Esophagus squamous epithelium (tissue), 5 donors: ENCODE measurements at places on chromosomes 11 and 22. TPM values are rescaled to one million over a fixed set of nuclear protein-coding genes. Genes with fewer than 3 reads are reported as not detected.

DNA sequence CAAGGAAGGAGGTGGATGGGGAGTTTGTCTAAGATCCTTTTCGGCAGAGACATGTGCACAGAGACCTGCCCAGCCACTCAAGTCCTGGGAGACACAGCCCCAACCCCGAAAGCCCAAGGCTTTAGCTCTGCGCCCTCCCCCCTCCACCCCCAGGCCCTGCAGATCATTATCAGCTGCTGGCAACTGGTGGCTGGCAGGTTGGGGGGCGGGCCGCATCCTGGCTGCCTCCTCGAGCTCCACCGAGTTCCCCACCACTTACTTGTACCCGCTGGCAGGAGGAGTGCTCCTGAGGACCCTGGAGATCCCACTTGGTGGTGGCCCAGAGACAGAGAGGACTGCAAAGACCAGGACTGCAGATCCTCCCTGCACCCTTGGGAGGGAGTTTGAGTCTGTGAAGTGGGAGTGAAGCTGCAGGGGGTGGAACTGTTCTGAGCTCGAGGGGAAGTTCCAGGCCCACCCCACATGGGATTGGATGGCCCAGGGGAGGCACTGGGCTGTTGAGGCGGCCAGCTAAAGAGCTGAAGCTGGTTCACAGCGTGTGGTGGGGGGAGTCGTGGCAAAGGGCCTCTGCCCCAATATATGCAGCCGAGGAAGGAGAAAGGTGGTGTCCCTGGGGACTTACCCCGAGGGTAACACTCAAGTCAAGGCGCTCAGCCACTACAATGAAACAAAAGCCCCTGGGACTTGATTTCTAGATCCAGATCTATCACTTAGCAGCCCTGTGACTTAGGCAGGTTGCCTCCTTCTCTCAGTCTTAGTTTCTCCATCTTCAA lies 19.9 kb upstream of the CCDC86 start:
- no peak for DNase-seq
- no peaks in the 10 kb centered on the region for H3K36me3 ChIP-seq
- no peak overlapping the region for H3K27ac ChIP-seq
- H3K4me1 ChIP-seq, result no peaks in the 10 kb centered on the region
- no peaks in the 10 kb centered on the region for H3K27me3 ChIP-seq

DNA sequence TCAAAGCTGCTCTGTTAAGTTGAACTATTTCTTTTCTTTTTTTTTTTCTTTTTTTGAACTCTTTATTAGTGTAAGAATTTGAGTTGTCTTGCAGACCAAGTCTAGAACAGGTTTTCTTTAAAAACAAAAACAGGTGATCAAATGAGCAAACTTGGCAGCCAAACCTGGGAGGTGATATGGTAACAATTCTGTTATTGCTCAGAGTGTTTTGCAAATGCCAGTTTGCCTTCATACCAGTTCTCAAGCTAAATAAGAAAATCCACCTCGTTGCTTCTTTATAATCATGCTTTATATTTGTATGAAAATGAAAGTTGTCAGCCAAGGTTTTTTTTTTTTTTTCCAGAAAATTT lies 76.9 kb downstream of the DEPDC5 start:
- H3K36me3 ChIP-seq, result peaks cover 4% of the 10 kb centered on the region
- H3K27me3 ChIP-seq, result no peaks in the 10 kb centered on the region
- no peak for DNase-seq
- H3K27ac ChIP-seq, result peak overlapping the region; percentile 76
- no peak overlapping the region for H3K4me3 ChIP-seq

Gene CRACR2B
- total RNA-seq, result 4.5 TPM

Gene TSSK2
- not detected for total RNA-seq

Gene ADAMTS8
- total RNA-seq, result 0.83 TPM

GRCh38 chr11:47511917-47512316 lies 41.0 kb downstream of the CELF1 start:
- no peak overlapping the region for H3K4me3 ChIP-seq
- no peak overlapping the region for H3K27ac ChIP-seq
- no peaks in the 10 kb centered on the region for H3K36me3 ChIP-seq
- H3K4me1 ChIP-seq, result peaks cover 100% of the 10 kb centered on the region
- no peak for DNase-seq

DNA sequence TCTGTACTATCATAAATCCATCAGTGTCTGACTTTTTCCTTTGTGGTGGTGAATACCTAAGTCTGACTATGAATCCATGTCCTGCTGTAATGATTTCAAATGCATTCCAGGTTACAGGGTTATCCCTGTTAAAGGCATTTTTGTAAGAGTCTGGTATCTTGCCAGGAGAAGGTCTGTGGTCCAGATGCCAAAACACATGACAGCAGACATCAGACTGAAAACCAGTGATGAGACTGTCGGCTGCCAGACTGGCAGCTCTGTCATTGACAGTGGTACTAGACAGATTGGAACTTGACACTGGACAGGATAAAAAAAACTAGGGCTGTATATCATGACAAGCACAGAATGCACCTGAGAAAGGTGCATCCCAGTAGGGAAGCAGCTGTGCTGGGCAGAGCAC lies 301.8 kb upstream of the FAT3 start:
- no peak overlapping the region for H3K27ac ChIP-seq
- no peaks in the 10 kb centered on the region for H3K36me3 ChIP-seq
- no peaks in the 10 kb centered on the region for H3K27me3 ChIP-seq
- no peak for DNase-seq
- no peaks in the 10 kb centered on the region for H3K4me1 ChIP-seq

DNA sequence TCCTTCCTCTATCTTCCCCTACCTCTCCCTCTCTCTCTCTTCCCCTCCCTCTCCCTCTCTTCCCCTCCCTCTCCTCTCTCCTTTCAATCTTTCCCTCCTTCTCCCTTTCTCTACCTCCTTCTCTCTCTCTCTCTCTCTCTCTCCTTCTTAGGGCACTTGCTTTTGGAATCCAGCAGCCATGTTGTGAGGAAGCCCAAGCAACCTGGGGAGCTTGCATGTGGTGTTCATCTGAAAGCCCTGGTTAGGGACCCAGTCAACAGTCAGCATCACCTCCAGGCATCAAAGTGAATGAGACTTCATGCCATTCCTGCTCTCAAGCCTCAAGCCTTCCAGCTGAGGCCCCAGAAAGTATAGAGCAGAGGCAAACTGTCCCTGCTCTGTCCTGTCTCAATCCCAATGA lies 65.6 kb upstream of the SHISAL1 start:
- no peak overlapping the region for H3K4me3 ChIP-seq
- DNase-seq, result no peak
- no peak overlapping the region for H3K27ac ChIP-seq
- no peaks in the 10 kb centered on the region for H3K27me3 ChIP-seq
- no peaks in the 10 kb centered on the region for H3K4me1 ChIP-seq

Gene ANAPC15
- total RNA-seq, result 20.1 TPM

DNA sequence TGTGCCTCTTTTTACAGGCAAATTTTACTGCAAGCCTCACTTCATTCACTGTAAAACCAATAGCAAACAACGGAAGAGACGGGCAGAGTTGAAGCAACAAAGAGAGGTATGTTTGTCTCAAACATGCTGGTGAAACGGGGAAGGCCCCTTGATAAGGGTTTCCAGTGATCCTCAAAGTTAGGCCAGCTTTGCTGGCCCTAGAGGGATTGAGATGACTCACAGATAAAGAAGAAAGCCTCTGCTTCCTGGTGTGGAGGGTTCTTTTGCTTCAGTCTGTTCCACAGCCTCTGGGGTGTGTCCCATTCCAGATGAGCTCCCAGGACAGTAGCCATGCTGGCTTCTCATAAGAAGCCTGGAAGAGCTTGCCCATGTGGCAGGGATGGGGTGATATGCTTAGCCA lies 118.9 kb upstream of the PARVA start:
- peaks cover 10% of the 10 kb centered on the region for H3K4me1 ChIP-seq
- H3K27me3 ChIP-seq, result no peaks in the 10 kb centered on the region
- H3K27ac ChIP-seq, result no peak overlapping the region
- no peak for DNase-seq

DNA sequence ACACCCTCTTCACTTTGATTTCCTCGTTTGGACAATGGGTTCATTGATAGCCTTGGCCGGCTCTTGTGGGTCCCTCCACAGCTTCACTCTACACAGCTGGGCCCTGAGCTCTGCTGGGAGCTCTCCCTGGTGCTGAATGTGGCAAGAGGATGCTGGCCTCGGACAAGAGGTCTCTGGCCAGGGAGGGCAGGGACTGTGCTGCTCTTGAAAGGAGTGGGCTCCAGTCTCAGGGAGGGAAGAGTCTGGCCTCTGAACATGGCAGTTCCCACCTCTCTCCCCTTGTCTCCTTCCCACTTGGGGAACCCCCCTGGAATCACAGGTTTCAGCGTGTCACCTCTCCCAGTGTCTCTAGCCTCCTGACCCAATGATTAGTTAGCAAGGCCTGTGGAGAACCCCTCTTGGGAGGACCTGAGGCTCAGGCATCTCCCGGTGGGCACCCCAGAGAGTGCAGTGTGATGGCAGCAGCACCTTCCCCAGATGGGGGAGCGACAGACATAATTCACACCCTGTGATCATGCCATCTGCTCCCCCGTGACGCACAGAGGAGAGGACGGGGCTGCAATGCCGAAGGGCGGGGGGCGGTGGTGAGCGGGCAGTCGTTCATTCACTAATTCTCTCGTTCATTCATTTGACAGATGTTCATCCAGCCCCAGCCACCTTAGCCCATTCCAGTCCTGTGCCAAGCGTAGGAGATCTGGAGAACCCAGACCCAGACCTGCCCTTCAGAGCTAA lies 2.8 kb upstream of the CABP7 start:
- H3K4me1 ChIP-seq, result peaks cover 3% of the 10 kb centered on the region
- H3K4me3 ChIP-seq, result no peak overlapping the region
- peaks cover 99% of the 10 kb centered on the region for H3K27me3 ChIP-seq
- no peak overlapping the region for H3K27ac ChIP-seq

Gene PARVG
- total RNA-seq, result 3.3 TPM

DNA sequence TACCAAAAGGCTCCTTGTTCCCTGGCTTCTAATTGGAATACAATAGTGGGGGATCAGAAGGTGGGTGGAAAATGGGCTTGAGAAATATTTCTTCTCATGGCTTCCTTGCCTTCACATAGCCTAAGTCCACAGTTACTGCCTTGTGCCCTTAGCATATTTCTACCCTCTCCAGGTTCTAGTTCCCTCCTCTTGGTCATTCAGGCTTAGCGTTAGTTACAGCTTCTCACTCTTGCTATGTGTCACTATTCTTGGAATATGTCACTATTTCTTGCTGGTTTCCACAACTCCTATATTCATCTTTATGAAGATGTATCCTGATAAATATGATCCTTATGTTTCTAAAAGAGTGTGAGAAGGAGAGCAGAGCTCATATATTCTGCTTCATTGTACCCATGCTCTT lies 2.5 kb downstream of the OR2D2 start:
- no peaks in the 10 kb centered on the region for H3K27me3 ChIP-seq
- no peak overlapping the region for H3K27ac ChIP-seq
- no peak overlapping the region for H3K4me3 ChIP-seq
- H3K4me1 ChIP-seq, result no peaks in the 10 kb centered on the region

Gene POLD4
- total RNA-seq, result 77.6 TPM

DNA sequence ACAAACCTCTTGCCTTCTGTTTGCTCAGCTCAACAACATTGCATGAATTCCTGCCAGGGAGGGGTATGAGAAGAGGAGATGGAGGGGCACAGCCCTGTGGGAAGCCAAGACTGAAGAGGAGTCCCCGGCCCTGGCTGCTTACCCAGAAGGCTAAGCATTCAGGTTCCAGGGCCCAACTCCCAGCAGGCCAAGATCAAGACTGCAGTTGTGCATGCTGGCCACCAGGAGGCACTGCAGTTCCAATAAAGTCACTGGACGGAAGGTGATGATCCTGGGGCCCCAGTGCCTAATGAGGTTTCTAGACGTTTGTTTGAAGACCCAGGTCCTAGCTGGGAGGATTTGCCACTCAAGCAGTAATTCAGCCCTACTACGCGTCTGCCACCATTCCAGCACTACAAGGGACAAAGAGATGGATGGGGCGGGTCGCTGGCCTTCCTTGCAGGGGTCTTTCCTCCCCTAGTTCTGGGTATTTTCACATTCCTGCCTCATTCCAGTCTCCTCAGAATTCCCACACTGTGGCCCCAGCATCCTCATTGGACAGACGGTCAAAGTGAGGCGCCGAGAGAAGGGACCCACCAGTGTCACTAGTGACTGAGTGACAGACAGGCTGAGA lies 23.6 kb downstream of the ALX4 start:
- no peaks in the 10 kb centered on the region for H3K27me3 ChIP-seq
- no peak for DNase-seq
- H3K4me3 ChIP-seq, result no peak overlapping the region
- H3K27ac ChIP-seq, result no peak overlapping the region

Gene CD82
- 137 TPM for total RNA-seq

DNA sequence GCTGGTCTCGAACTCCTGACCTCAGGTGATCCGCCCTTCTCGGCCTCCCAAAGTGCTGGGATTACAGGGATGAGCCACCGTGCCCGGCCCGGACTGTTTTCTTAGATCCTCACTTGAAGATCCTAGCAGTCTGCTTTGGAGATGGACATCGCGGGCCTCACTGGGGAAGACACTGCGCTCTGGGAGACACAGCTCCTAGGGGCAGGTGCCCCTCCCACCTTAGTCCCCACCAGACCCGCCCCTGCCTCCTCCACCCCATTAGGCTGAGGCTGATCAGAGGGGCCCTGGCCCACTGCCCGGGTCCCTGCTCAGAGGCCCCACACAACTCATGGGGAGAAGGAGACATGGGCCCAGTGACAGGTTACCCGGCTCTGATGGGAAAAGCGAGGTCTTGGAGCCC lies 11.3 kb upstream of the LTO1 start:
- H3K27ac ChIP-seq, result no peak overlapping the region
- no peak overlapping the region for H3K4me3 ChIP-seq
- H3K27me3 ChIP-seq, result no peaks in the 10 kb centered on the region
- no peaks in the 10 kb centered on the region for H3K36me3 ChIP-seq

Gene FGF3
- total RNA-seq, result not detected
